Mucosa of descending colon (tissue), 3 donors: ENCODE measurements at places on chromosomes 6 and 20.

DNA sequence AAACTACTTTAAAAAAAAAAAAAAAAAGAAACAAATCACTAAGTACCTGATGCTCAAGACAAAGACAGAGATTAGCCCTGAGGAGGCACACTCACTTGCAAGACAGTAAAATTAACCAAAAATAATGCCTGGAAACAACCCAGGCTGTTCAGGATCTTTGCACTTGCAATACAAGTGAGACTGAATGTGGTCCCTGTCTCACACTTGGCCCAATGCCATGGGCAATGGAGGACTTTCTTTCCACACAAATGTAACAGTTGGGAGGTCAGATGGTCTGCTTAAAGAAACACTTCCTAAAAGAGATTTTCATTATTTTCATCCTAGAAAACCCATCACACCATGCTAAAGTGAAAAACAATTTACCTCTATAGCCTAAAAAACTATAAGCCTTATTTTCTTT, 16.2 kb downstream of the STAU1 start:
- DNase-seq = no peak

GRCh38 chr20:48667481-48667880, 160.3 kb downstream of the PREX1 start:
- DNase-seq = no peak

DNA sequence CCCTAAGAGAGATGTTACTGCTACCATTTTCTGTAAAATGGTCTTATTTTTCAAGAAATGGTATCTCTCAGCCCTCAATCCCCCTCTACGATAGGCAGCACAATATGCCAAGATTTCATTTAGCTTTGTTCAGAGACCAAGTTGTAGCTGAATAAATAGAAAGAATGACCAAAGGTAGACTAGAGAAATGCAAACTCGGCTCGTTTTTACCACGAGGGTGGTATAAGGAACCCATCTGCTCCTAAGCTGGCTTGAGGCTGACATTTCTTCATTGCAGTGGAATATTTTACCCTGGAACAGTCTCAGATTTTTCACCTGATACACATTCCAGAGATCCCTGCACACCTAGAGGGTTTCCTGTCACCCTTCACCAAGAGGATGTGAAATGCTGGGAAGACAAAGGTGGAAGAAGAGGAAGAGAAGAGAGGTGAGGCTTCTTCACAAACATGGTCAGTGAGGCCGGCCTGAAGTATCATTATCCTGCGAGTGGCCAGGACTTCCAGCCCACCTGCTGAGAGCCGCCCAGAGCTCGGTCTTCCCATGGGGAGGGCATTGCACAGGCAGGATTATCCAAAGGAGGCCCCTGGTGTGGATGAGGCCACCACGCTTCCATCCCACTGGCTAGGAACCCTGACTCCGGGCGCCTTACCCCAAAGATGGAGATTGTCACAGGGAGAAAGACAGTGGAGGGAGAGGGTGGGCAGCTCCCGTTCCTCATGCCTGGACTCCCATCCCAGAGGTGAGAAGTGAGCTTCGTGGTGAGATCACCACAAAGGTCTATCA, 57.1 kb upstream of the AFDN start:
- DNase-seq = no peak

GRCh38 chr20:38336726-38337125, 9.6 kb upstream of the LBP start:
- DNase-seq = no peak

- no peak for DNase-seq
Observed at GRCh38 chr6:15935661-15936060, 193.2 kb upstream of the MYLIP start.

GRCh38 chr20:49185071-49185761, 2.9 kb downstream of the STAU1 start:
- DNase-seq = no peak
